ENCODE measurements at places on chromosomes 11 and 22. TPM values are rescaled to one million over a fixed set of nuclear protein-coding genes. Genes with fewer than 3 reads are reported as not detected.

GRCh38 chr11:91947215-91947820 is 277.3 kb upstream of the FAT3 start:
- no peak for DNase-seq

GRCh38 chr11:111352231-111352746 is 26.8 kb downstream of the POU2AF1 start:
- no peak for DNase-seq

- DNase-seq = no peak
Observed at GRCh38 chr11:13376838-13377237, 86.2 kb downstream of the BTBD10 start.

GRCh38 chr11:69034123-69034867 is 14.4 kb upstream of the TPCN2 start:
- no peak for DNase-seq

DNA sequence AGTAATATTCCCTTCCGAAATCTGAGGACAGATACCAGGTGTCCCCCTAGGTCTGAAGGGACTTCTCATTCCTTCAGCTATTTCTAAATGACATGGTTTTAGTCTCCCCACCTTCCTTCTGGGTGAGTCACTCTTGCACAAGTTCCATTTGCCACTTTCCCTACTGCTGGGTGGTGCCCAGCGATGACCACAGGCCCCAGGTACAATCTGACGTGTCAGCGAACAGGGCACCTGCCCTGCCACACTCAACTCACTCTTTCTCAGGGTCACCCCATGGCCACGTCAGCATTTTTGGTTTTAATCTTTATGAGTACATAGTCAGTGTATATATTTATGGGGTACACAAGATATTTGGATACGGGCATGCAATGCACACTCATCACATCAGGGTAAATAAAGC is 17.2 kb downstream of the POU2AF1 start:
- DNase-seq = no peak

DNA sequence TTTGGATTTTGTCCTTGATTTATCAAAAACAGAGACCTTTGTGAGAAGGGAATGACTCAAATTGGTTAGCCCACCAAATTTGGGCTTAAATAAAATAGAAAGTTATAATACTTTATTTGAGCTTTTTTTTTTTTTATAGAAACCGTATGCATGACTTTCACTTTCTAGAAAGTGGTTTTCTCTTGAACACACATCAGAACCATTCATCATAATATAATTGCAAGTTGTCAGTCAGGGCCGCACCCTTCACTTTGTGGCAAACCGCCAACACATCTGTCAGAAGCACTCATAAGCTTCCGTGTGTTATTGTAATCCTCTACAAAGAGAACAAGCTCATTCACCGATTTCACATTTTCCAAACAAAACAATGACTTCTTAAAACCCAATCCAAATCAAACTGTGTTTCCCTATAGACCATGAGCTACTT is 76.1 kb downstream of the SOX6 start:
- no peak for DNase-seq

- DNase-seq = no peak
Observed at GRCh38 chr11:20729597-20730105, 60.3 kb downstream of the NELL1 start.

- no peak for DNase-seq
Observed at GRCh38 chr11:65556470-65557279, 1.5 kb downstream of the LTBP3 start.

DNA sequence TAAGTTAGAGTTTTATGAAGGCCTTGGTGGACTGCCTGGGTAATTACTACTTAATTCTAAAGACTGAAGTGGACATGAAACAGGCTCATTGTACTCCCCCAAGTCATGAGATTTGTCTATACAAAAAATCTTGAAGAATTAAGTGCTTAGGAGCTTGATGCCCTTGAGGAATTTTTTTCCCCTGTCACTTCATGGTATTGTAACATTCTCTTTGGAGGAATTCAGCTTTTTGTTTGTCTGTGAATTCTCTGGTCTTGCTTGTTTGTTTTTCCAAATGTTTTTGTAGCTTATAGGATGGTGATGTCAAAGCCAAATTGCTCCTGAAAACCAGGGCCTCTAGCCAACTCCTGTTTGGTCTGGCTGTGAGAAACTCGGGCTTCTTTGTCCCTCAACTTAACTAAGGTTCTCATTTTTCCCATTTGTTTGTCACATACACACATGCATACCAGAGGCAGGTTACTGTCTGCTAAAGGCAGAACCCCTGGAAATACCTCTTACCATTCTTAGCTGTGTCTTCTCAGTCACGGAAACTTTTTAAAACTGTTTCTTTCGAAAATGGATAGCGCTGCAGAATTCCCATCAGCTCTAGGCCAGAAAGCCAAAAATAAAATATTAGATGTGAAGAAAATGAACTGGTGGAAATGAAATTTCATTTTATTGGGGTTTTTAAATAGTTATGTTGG is 66.9 kb downstream of the AMOTL1 start:
- no peak for DNase-seq

DNA sequence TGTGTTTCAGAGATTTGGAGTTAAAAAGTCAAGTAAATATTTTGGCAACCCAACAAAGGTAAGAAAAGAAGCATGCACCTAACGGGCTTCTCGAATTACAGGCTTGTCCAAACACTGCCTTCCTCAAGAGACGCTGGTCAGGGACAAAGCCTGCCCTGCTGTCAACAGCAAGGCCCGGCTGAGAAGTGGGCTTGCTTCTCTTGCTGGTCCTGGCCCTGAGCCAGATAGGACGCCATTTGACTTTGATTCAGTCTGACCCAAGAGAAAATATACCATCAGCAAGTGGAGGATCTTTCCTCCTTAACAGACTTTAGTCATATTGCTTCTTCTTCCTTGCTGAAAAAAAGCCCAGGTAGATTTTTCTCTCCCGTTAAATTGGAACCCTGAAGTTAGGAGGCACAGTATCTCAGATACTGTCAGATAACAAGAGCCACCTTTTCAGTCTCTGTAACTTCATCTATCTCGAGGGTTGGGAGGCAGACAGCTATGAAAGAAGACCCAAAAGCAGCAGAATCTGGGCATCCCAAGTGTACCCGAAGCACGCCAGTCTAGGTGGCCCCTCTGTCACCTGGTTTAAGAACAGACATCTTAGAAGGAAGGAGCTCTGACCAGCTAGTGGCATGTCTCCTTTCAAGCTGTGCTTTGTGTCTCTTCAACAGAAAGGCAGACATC is 57.5 kb downstream of the C22orf31 start:
- no peak for DNase-seq

PATE3 gene
- not detected for total RNA-seq

P2RX6 gene
- total RNA-seq = 0.13 TPM

TEX54 gene
- total RNA-seq = 0.92 TPM

RHOD gene
- 0.35 TPM for total RNA-seq

DEPDC7 gene
- total RNA-seq = 2.7 TPM

C11orf86 gene
- total RNA-seq = not detected

Measured in activated T-cell treated with anti-CD3 and anti-CD28 coated beads, Interleukin-2, amount 50 U/mL, for 4 hours (primary cell).